Caki2 (cell line): ENCODE measurements at places on chromosomes 1 and 21.
A peak's percentile ranks its signal among the peaks of the same experiment; 100 is the strongest.

GRCh38 chr21:45169001-45169400 lies 94.6 kb downstream of the ADARB1 start:
- no peak for DNase-seq

- no peak for DNase-seq
Observed at GRCh38 chr21:45571641-45572040, 29.4 kb upstream of the SLC19A1 start.

- no peak for DNase-seq
Observed at GRCh38 chr1:114102136-114102535, 51.5 kb downstream of the SYT6 start.

DNA sequence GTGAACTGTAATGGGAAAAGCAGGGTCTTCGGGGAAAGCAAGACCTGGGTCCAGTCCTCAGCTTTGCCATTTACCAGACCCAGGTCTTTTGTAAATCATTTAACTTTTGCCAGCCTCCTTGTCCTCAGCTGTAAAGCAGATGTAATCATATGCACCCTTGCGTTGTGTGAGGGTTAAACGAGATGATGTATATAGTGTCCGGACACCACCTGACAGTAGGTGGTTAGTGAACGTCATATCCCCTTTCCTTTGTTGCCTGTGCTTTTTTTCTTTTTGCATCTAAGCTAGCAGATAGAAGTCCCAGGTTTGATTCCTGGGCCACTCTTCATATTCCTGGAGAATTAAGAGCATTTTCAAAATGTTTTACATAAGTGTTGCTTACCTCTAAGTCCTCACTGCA lies 28.5 kb downstream of the IL12RB2 start:
- DNase-seq, result no peak

GRCh38 chr1:231147896-231148295 lies 14.0 kb upstream of the TRIM67 start:
- no peak for DNase-seq

DNA sequence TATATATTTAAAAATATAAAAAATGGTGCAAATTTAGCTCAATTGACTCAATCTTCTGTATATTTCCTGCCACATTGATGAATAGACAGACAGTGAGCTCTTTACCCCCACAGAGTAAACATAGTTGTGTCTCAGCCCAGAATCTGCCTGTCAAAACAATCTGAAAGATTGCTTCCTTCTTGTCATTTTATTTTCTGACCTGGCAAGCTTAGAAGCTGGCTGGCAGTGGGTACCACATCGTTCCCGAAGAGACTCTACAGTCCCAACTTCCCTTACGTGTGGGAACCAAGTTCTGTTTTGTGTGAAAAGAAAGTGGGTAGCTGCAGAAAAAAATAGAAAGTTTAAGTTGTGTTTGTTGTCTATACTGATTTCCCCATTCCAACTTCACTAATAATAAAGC lies 629.3 kb upstream of the NEGR1 start:
- DNase-seq, result no peak

DNA sequence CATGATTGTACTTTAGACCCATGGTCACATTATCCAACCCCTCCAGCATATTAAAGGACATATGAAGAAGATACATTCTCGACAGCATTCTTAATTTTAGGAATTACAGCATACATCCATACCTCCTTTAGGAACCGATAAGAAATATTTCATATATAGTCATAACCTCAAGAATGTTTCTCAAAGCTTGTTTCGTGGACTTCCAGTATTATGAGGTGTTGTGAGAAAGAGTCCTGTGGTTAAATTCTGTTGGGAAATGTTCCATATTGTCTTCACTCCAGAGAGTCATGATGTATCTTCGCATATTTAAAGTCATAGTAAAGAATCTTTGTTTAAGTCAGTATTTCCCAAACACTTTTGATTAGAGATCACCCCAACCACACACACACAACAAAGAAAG lies 321.0 kb upstream of the SNX7 start:
- DNase-seq, result no peak

DNA sequence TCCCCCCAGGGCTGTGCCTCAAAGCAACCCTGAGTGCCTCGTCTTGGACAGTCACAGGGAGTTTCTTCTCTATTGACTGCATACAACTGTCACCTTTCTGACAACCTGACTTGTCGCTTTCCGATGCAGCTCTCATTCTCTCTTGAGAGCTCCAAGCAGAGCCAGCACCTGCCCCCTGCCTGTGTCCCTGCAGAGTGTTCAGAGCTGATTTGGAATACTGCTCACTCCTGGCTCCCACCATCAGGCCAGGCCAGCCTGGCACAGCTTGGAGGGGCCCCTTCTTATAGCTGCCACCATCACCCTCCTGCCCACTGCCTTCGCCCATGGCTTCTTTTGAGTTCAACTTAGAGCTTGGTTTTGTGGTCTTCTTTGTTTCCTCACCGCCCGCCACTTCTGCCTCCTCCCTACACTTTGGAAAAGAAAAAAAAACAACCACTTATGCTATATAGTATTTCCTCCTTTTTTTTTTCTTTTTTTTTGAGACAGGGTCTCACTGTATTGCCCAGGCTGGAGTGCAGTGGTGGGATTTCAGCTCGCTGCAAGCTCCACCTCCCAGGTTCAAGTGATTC lies 12.3 kb downstream of the NCF2 start:
- DNase-seq, result no peak

- no peak for DNase-seq
Observed at GRCh38 chr1:184940226-184940625, 34.1 kb downstream of the NIBAN1 start.

GRCh38 chr1:40802078-40802741 lies 18.6 kb downstream of the KCNQ4 start:
- DNase-seq, result peak; percentile 72

GRCh38 chr1:43668956-43669355 lies 19.0 kb downstream of the KDM4A start:
- DNase-seq, result no peak

DNA sequence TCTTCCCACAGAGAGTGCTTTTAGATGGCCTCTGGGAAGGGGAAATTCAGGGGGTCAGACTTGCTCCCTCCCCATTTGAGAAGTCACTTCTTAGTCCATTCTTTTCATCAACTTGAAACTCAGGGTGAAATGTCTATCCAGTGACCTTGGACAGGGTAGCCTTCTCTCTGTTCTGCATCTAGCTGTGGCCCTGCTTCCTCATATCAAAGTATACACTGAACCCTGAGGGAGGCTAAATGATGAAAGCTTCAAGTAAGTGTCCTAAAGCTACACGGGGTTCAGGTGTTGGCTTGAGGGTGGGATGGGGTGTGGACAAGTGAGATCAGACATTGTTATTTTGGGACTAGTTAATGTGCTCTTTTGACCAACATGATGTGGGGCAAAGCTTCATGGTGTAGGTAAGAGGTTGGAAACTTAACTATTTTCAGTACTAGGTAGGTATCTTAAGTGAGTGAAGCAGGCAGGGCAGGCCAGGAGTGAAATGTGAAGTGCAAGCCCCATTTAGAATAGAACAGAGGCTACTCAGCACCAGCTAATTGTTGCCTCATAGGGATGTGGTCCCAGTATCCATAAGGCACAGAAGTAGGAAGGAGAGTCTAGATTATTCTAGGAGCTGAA lies 41.0 kb downstream of the SLAMF6 start:
- DNase-seq, result no peak

- no peak for DNase-seq
Observed at GRCh38 chr1:229001467-229002011, 266.3 kb downstream of the RHOU start.

DNA sequence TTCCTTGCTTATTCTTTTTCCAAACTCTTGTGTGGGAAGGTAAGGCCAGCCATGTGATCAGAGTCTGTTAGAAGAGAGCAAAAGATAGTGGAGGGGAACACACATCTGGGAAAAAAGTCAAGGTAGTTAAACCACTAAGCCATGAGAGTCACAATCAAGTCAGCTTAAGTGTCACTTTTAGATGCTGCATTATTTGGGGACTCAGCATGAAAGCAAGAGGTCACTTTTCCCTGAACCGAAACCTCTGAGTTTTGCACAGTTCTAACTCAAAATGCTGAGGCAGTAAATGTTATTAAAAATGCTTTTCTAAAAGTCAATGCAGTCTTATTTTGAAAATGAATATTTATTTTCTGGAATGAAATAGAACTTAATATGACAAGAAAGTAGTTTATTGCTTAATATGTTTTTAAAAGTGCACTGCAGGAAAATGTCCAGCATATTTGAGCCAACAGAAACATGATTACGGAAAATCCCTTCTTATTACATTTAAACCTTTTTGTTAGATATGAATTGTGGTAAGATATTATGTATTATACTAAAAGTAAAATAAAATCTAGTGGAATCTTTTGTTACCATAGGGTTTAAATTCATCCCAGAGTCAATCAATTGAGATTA lies 69.3 kb downstream of the RBM11 start:
- DNase-seq, result no peak

GRCh38 chr1:205255941-205256780 lies 28.4 kb downstream of the TMCC2 start:
- DNase-seq, result peak; percentile 76

DNA sequence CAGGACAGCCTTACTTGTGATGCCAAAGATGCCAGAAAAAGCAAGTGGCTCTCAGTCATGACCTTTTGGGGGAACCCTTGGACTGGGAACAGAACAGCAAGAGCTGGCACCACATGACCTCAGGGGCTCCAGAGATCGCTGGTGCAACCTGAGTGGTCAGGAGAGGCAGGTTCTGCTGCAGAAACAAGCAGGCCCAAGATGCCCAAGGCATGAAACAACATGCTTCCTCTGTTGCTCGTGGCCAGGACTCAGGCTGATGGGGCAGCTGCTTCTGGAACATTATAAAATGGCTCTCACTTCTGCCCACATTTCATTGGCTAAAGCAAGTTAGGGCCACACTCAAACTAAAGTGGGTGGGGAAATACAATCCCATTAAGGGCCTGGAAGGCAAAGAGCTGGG lies 17.7 kb upstream of the CLSTN1 start:
- DNase-seq, result no peak

- DNase-seq, result no peak
Observed at GRCh38 chr1:181849071-181849470, 212.4 kb downstream of the ZNF648 start.

GRCh38 chr1:46457178-46457577 lies 32.5 kb upstream of the DMBX1 start:
- DNase-seq, result no peak

- DNase-seq, result no peak
Observed at GRCh38 chr1:241217516-241217915, 139.5 kb downstream of the RGS7 start.

DNA sequence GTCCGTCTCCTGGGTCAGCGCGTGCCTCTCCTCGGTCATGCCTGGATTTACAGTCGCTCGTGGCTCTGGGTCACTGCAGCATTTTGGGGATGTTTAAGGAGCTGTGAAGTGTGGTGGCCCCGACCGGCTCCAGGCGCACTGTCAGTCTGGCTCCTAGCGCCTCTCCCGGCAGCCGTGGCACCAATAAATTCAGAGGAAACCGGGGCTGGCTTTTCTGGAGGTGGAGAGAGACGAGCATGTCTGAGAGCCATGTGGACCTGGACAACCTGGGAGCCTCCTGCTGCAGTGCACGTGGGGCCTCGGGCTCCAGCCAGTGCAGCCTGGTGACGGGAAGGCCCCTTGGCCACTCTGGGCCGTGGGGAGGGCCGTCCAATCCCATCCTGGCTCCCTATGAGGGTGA lies 17.1 kb downstream of the PLCH2 start:
- DNase-seq, result no peak

DNA sequence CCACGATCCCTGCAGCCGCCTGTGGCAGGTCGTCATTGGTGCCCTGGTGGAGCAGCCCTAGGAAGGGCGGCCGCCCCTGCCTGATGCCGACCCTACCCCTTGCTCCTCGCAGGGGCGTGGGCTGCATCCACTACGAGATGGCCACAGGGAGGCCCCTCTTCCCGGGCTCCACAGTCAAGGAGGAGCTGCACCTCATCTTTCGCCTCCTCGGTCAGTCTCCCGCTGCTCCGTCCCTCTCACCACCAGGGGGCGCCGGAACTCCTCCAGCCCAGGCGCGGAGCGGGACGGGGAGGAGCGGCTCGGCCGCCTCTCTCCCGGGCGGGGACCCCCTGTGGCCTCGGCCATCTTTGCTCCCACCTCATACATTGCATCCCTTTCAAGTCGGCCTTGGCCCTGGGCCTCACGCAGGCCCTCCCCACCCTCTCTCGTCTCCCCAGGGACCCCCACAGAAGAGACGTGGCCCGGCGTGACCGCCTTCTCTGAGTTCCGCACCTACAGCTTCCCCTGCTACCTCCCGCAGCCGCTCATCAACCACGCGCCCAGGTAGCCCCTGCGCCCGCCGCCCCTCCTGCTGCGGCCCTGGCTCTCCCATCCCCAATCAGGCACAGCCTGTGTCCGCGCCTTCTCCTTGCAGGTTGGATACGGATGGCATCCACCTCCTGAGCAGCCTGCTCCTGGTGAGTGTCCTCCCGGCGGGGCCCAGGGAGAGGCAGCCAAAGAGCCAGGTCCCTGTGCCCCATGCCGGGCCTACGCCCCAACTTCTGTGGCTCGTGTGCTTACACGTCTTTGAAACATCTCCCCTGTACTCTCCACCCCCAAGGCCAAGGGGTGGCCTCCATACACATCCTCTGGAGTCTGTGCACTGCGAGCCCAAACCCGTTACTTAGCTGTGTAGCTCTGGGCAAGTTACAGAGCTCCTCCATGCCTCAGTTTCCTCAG lies 24.7 kb downstream of the CDK18 start:
- DNase-seq, result peak; percentile 50

- no peak for DNase-seq
Observed at GRCh38 chr1:62227496-62227895, 32.8 kb downstream of the L1TD1 start.

- no peak for DNase-seq
Observed at GRCh38 chr1:78787544-78787943, 137.9 kb downstream of the IFI44 start.

- DNase-seq, result no peak
Observed at GRCh38 chr1:109492779-109493178, 1.1 kb upstream of the CYB561D1 start.

- DNase-seq, result peak; percentile 25
Observed at GRCh38 chr1:94036730-94037129, 84.2 kb downstream of the ABCA4 start.
